T-cell (primary cell): ENCODE measurements at places on chromosomes 16 and 17.

- no peak overlapping the region for H3K27ac ChIP-seq
- H3K36me3 ChIP-seq = no peaks in the 10 kb centered on the region
- no peak overlapping the region for H3K4me3 ChIP-seq
- H3K4me1 ChIP-seq = no peaks in the 10 kb centered on the region
- peaks cover 23% of the 10 kb centered on the region for H3K27me3 ChIP-seq
Measured at GRCh38 chr16:23306199-23307100, 4.3 kb downstream of the SCNN1B start.

DNA sequence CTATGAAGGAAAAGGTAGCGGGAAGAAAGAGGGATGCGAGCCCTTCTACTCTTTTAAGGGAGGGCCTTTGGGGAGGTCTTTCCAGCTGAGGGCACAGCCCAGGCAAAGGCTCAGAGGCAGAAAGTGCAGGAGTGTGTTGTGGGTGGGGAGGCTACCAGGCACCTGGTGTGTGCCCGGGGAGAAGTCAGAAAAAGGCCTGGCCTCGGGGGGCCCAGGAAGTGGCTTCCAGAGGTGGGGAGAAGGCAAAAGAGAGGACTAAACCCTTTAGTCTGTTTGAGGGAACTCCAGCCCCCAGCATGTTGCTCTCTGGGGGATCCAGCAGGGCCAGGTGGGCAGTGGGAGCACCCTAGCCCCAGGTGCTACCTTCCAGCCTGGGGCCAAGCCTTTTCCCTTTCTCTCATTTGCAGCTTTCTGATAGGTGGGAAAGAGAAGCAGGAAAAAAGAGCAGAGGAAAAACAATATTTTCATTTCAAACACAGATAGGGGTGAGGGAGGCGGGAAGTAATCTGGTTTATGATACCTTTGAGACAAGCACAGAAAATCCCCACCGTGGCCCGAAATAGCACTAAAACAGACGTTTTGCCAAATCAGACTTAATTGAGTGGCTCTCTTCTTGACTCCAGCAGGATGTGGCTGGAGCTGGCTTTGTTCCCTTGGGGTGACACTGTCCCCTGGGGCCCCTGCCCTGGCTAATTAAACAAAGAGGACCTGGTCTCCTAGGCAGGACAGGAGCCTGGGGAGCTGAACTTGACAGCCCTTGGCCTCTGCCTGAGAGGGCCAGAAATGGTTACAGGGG lies 10.4 kb downstream of the RAI1 start:
- peak overlapping the region; percentile 5 for H3K27ac ChIP-seq
- peaks cover 48% of the 10 kb centered on the region for H3K4me1 ChIP-seq
- no peak for DNase-seq
- H3K4me3 ChIP-seq = no peak overlapping the region

- peaks cover 24% of the 10 kb centered on the region for H3K36me3 ChIP-seq
- no peak for DNase-seq
- no peak overlapping the region for H3K27ac ChIP-seq
- no peak overlapping the region for H3K4me3 ChIP-seq
- no peaks in the 10 kb centered on the region for H3K4me1 ChIP-seq
- H3K27me3 ChIP-seq = no peaks in the 10 kb centered on the region
Measured at GRCh38 chr16:68144008-68144407, 58.8 kb downstream of the NFATC3 start.

GRCh38 chr17:27612160-27612770 lies 18.7 kb upstream of the LGALS9 start:
- H3K36me3 ChIP-seq = peaks cover 5% of the 10 kb centered on the region
- no peaks in the 10 kb centered on the region for H3K4me1 ChIP-seq

DNA sequence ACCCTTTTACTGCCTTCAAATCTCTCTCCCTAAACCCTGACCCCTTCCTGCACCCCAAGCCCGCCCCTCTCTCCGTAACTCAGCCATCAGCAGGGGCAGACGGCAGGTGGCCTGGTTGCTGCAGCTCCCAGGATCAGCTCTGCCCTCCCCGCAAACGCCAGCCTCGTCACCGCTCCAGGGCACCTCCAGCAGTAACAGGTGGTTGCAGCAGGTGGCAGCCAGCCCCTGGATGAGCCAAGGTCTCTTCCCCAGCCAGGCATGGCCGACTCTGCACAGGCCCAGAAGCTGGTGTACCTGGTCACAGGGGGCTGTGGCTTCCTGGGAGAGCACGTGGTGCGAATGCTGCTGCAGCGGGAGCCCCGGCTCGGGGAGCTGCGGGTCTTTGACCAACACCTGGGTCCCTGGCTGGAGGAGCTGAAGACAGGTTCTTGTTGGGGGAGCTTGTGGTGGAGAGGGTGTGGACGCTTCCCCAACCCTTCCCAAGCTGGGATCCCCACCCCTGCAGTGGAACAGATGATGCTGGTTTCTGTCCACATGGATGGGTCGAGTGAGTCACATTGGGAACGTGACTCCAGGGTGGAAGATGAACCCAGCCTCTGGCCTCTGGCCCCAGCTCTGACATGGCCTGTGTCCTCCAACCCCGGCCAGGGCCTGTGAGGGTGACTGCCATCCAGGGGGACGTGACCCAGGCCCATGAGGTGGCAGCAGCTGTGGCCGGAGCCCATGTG lies 558 bp downstream of the HSD3B7 start:
- H3K4me3 ChIP-seq = no peak overlapping the region
- peaks cover 16% of the 10 kb centered on the region for H3K36me3 ChIP-seq
- H3K27ac ChIP-seq = no peak overlapping the region
- H3K27me3 ChIP-seq = no peaks in the 10 kb centered on the region
- DNase-seq = no peak
- H3K4me1 ChIP-seq = no peaks in the 10 kb centered on the region

GRCh38 chr16:88650749-88651275 lies at the start of gene CYBA:
TSS of gene CYBA (minus strand) at chr16:88651053. CDS start at chr16:88651013, 40 bp downstream.
- H3K36me3 ChIP-seq = peaks cover 4% of the 10 kb centered on the region
- no peaks in the 10 kb centered on the region for H3K27me3 ChIP-seq
- DNase-seq = peak; percentile 70
- peak within 1 kb of the TSS; percentile 91 for H3K27ac ChIP-seq
- peaks cover 7% of the 10 kb centered on the region for H3K4me1 ChIP-seq

GRCh38 chr16:56057151-56057550 lies 134.1 kb upstream of the GNAO1 start:
- H3K27ac ChIP-seq = no peak overlapping the region
- no peak for DNase-seq
- H3K4me1 ChIP-seq = no peaks in the 10 kb centered on the region
- peaks cover 3% of the 10 kb centered on the region for H3K27me3 ChIP-seq

DNA sequence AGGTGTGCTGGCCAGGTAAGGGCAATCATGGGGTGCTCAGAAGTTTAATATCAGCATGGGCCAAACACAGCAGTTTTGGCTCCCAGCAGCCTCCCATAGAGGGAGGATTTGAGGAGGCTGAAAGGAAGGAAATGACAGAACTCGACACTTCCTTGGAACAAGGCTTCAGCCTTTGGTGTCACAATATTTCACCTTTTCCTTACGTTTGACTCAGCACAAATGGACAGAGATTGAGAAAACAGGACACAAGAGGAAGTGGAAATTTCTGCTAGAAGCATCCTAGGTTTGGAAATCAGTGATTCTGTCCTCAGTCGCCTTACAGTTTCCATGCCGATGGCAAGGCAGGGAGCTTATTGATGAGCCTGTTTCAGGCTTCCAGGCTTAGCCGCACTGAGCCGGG lies 181.4 kb downstream of the MAF start:
- peaks cover 29% of the 10 kb centered on the region for H3K4me1 ChIP-seq
- DNase-seq = no peak
- no peaks in the 10 kb centered on the region for H3K36me3 ChIP-seq
- no peaks in the 10 kb centered on the region for H3K27me3 ChIP-seq
- H3K27ac ChIP-seq = no peak overlapping the region
- H3K4me3 ChIP-seq = no peak overlapping the region

DNA sequence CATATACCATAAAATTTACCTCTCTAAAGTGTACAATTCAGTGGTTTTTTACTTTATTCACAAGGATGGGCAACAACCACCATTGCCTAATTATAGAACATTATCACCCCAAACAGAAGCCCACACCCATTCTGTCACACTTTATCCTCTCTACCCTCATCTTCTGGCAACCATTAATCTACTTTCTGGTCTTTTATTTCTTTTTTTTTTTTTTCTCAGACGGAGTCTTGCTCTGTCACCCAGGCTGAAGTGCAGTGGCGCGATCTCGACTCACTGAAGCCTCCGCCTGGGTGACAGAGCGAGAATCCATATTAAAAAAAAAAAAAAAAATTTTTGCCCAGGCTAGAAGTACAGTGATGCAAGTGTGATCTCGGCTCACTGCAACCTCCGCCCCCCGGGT lies 90.7 kb upstream of the CLEC18B start:
- H3K4me3 ChIP-seq = no peak overlapping the region
- H3K4me1 ChIP-seq = no peaks in the 10 kb centered on the region
- no peaks in the 10 kb centered on the region for H3K27me3 ChIP-seq
- peaks cover 18% of the 10 kb centered on the region for H3K36me3 ChIP-seq

DNA sequence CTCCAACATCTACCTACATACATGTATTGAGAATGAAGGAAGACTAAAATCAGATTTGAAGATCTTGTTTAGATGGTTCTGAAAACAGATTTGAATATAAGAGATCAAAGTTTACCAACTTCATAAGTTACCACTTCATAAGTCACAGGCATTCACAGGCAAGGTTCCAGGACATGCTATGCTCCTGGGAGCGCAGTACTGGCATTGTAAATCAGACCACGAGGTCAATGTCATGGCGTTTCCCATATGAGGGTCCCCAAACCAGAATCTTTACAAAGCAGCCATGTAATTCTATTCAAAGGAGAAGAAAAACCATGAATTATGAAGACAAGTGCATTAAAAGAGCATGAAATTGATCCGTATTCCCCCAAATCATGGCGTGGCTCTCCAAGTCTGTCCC lies 3.0 kb downstream of the CDH11 start:
- no peak overlapping the region for H3K27ac ChIP-seq
- peaks cover 7% of the 10 kb centered on the region for H3K27me3 ChIP-seq
- no peak overlapping the region for H3K4me3 ChIP-seq
- no peak for DNase-seq
- no peaks in the 10 kb centered on the region for H3K4me1 ChIP-seq

GRCh38 chr17:75642784-75643642 lies 9.8 kb downstream of the SMIM5 start:
- H3K27ac ChIP-seq = no peak overlapping the region
- H3K27me3 ChIP-seq = no peaks in the 10 kb centered on the region
- H3K36me3 ChIP-seq = peaks cover 7% of the 10 kb centered on the region

DNA sequence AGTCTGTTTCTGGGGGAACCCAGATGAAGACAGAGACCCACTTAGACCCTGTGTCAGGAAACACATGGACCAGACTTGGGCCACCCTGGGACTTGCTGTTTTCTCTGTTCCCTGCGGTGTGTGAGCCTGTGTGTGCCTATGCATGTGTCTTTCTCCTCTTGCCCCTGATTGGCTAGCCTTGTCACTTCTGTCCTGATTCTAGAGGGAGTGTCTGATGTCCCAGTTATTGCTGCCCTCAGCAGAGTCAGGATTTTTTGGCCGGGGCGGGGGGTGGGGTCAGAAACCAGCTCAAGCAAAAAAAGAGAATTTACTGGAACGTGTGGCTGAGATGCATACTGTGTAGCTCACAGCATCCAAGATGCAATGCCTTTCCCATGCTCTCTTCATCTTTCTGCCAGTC lies 30.5 kb downstream of the PLCG2 start:
- no peaks in the 10 kb centered on the region for H3K27me3 ChIP-seq
- H3K4me3 ChIP-seq = no peak overlapping the region
- no peak for DNase-seq
- peaks cover 38% of the 10 kb centered on the region for H3K4me1 ChIP-seq
- H3K36me3 ChIP-seq = no peaks in the 10 kb centered on the region
- H3K27ac ChIP-seq = peak overlapping the region; percentile 5

GRCh38 chr17:68054296-68054900 lies 18.9 kb downstream of the KPNA2 start:
- H3K4me3 ChIP-seq = no peak overlapping the region
- no peaks in the 10 kb centered on the region for H3K27me3 ChIP-seq
- no peaks in the 10 kb centered on the region for H3K36me3 ChIP-seq
- no peak for DNase-seq

GRCh38 chr16:572865-573650 lies 3.3 kb downstream of the PIGQ start:
- no peaks in the 10 kb centered on the region for H3K27me3 ChIP-seq
- no peak for DNase-seq
- H3K27ac ChIP-seq = no peak overlapping the region
- H3K4me3 ChIP-seq = no peak overlapping the region

DNA sequence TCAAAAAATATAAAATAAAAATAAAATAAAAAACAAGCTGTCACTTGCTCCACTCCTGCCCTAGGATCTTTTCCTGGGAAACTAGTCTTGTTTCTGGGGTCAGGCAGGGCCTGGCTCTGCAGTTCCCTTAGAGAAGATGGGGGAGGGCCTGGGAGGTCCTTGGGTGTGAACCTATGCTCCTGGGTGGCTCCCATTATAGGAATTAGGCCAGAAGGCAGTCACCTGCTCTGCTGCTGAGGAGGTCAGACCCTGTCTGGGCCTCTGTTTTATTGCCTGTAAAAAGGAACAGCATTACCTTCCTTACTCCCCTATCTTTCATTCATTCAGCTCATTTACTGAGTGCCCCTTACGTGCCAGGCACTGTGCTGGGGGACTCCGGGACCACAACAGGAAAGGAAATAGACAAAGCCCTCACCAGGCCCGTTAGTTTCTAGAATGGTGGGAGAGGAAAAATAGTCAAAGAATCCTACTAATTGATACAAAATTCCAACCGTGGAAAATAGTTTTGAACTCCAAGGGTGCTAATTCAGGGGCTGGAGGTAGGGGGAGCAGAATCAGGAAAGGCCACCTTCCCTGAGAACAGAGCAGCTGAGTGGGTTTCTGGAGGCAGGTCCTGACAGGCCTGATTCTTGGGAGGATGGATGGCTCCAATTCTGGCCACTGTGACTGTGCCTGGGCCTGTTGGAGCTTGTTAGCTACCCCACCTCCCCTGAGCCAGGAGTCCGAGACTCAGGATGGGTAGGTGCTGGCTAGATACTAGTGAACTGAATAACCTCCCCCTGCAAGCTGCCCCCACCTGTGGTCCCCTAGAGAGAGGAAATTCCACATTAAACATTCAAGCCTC lies 1.3 kb upstream of the SLC46A1 start:
- H3K27ac ChIP-seq = no peak overlapping the region
- H3K36me3 ChIP-seq = no peaks in the 10 kb centered on the region
- H3K4me1 ChIP-seq = peaks cover 16% of the 10 kb centered on the region

DNA sequence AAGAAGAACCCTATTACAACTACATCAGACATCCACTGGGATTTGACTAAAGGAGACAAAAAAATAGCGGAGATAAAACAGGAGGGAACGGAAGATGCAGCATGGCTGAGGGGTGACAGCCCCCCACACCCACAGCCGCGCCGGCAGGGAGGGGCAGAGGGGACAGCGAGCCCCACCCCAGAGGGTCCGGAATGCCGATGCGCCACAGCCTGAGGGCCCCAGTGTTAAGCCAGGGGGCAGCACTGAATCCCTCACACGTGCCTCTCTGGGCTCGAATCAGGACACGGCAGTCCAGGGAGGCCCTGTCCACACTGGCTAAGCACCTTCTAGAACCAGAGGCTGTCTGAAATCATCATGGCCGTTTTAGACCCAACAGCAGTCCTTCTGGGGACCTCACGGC lies 18.8 kb downstream of the MAP1LC3B start:
- no peaks in the 10 kb centered on the region for H3K4me1 ChIP-seq
- DNase-seq = no peak
- peaks cover 12% of the 10 kb centered on the region for H3K36me3 ChIP-seq
- H3K27ac ChIP-seq = no peak overlapping the region
- no peak overlapping the region for H3K4me3 ChIP-seq
- no peaks in the 10 kb centered on the region for H3K27me3 ChIP-seq
